NCI-H2029 treated with DMSO at 0.1 percent for 48 hours (cell line): ENCODE measurements at places on chromosomes 3 and 15.

DNA sequence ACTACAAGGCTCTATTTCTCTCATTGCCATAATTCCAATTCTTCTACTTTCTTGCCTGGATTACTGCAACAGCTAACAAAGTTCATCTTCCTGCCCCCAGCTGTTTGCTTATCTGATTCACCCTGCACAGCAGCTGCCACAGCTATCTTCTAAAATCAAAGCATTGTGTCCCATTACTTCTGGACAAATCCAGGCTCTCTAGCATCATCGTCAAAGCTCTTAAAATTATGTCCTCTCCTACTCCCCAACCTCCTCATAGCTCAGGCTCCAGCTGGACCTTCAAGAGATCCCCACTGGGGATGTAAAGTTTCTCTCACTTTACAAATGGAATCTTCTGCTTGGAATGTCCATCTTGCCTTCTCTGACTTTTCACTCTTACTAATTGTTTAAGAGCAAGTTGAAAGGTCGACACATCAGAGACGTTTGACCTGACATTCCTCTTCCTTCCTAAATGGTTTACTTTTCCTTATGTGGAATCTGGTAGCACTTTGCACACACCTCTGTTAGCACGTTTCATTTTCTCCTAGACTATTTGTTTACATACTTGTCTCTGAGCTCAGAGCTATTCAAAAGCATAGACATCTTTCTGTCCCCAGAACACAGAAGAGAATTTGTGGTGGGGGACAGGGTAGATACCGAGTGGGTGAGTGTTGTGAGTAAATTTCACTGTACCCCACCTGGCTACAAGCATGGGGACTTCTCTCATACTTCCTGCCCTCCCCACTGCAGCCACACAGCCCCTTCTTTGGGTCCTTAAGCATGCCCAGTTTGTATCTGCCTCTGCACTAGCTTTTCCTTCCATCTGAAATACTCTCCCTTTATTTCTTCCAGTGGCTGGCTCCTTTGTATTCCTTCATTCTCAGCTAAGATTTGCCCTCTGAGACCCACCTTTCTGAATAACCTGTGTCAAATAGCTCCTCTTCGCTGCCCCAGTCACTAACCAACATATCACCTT, 77.9 kb downstream of the SERPINI1 start:
- no peak for DNase-seq

DNA sequence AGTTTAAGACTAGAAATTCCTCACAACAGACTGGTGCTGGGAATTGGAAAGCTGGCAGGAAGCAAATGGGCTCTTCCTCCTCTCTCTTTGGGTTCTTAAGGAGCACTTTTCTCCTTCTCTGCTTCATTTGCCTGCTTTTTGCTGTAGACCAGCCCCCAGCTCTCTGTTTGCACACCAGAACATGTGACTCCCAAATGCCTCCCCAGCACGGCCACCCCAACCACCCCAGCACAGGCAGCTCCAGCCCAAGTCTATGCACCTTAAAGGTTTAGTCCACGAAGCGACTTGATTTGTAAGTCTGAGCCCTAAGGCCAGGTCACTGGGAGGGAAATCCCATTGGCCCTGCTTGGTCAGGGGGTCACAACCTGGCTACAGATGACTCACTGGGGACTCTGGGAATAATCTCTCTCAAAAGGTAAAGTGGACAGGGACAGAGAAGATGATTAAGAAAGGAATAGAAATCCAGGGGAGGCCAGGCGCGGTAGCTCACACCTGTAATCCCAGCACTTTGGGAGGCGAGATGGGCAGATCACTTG, 377.8 kb upstream of the PROK2 start:
- DNase-seq: no peak

GRCh38 chr3:82641701-82642100, 880.3 kb upstream of the GBE1 start:
- DNase-seq: no peak

GRCh38 chr15:98383571-98383970, 264.8 kb upstream of the IGF1R start:
- no peak for DNase-seq

DNA sequence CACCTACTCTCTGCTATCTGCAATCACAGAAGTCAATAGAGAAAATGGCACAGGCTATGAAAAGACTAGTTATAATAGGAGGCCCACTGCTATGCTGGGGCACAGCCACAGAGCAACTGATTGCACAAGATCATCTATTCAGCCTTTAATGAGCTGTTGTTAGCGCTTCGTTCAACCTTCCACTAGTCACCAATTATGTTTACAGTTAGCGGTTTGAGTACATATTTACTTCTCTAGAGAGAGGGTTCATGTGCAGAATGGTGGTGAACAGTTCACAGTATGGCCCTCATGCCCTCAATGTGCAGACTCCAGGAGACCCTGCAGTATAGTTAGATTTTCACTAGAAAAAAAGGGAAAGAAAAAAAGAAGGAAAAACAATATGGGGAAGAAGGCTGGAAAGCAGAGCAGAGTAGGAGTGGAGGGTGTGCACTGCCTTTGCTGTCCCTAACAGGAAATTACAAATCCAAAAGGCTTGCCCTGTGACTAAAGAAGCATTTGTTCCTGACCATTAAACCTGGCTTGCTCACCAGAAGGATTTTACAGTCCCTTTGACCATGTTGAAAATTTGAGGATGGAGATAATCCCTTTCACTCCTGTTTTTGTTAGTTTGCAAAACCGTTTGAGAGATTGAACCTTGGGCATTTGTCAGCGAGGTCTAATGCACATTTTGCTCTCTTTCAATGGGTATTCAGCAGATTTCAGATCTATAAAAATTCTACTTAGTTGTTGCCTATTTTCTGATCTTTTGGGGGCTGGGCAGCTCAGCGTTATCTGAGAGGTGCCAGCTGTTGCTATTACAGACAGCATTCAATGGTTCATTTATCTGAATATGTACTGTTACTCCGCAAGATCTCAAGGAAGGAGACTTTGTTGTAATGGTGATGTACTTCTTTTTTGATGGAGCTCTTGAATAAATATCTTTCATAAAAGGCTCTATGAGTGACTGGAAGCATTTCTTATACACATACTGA, 296.1 kb downstream of the LSAMP start:
- no peak for DNase-seq

- no peak for DNase-seq
These were observed 74.8 kb downstream of the TMEM39A start for GRCh38 chr3:119388577-119388976.

GRCh38 chr3:49813497-49814174, at the start of gene UBA7:
TSS of gene UBA7 (minus strand) at chr3:49813953. CDS start at chr3:49813787, 166 bp downstream.
- DNase-seq: peak; percentile 60

DNA sequence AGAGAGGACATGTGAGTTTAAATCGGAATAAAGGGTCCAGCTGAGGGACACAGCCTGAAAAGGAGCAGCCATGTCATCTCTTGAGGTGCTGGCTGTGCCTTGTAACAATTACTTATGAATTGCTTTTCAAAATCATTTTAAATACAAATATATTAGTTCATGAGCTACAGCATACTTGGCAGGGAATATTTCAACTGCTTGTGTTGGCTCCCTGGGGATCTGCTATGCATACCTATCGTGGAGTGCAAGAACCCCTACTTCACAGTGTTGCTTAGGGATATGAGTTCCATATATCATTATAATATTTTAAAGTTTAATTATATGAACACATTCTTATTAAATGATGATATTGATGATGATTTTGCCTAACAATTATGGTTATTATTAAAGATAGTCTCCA, 19.1 kb upstream of the P2RY14 start:
- no peak for DNase-seq
